T-helper 22 cell (primary cell): ENCODE measurements at places on chromosomes 6 and 20.

DNA sequence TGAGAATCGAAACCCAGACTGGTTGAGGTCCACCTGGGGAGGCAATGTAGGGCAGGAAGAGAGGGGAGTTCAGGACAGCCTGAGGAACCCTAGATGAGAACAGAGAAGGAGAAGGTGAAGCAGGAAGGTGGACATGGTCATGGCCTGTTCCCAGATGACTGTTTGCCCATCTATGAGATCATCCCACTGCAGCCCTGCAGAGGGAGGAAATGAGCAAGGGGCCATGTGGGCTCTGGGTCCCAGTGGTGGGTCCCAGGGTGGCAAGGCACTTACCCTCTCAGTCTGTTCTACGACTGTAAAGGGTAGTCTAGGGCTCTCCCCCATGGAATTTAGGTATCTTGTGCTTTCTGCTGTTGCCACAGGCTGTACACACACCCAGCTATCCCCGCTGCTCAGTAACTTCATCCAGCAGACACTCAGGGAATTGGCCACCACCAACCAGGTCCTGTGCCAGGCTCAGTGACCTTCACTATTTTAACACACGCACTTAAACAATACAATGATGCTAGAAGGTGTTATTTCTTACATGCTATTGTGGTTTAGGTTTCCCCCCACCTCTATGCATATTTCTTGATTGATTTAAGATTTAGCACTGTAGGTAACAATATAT is 89.8 kb downstream of the TOX2 start:
- DNase-seq, result no peak

DNA sequence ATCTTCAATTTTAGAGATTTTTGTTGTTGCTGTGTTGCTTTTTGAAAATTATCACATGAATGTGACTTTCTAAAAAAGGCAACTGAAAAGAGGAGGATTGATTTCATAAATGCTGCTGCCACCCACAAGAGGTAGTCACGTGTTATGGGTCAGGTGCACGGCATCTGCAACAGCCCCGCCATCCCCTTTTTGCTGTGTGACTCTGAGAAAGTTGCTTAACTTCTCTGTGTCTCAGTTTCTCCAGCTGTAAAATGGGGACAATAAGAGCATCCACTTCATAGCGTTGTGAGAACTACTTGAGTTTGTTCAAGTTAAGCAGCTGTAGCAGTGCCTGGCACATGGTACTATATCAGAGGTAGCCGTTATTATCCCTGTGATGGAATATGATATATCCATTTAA is 10.7 kb downstream of the CCN5 start:
- no peak for DNase-seq

DNA sequence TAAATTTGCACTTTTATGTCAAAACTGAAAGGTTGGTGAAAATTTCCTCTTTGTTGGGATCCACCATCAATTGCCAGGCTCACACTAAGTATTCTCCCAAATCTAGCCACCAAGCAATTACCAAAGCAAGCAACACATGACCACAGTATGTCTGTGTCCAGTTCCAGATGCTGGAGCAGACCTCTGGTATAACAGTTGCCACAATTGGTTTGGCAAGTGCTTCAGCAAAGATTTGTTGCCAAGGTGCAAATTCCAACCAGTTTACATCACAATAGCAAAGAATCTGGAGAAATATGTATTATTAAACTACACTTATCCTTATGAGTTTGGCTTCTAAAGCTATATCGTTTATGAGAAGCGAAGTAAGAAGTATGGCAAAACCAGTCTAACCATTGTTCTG is 6.4 kb downstream of the GTF2H5 start:
- DNase-seq, result no peak

DNA sequence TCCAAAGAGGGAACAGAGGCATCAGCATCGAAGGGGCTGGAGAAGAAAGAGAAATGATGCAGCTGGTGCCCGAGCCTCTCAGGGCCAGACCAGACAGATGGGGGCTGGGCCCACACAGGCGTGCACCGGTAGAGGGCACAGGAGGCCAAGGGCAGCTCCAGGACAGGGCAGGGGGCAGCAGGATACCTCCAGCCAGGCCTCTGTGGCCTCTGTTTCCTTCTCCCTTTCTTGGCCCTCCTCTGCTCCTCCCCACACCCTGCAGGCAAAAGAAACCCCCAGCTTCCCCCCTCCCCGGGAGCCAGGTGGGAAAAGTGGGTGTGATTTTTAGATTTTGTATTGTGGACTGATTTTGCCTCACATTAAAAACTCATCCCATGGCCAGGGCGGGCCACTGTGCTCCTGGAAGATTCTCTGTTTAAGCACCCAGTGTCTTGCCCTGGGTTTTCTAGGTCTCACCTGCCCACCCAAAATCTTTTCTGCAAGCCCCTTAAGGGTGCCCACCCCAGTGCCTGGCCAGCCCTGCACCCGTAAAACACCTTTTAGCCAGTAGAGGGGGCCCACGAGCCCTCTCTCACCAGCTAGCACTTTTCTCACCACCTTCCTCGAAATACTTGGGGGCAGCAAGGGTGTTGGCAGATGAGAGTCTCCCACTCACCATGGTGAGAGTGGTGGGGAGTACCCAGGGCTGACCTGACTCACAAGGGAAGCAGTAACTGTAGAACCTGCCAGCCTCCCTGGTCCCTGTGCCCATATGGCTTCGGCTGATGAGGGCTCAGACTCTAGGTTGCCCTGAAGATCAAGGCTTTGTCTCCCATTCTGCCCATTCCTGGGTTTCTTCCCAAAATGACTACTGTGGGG is 35.7 kb upstream of the ID1 start:
- peak; percentile 25 for DNase-seq

DNA sequence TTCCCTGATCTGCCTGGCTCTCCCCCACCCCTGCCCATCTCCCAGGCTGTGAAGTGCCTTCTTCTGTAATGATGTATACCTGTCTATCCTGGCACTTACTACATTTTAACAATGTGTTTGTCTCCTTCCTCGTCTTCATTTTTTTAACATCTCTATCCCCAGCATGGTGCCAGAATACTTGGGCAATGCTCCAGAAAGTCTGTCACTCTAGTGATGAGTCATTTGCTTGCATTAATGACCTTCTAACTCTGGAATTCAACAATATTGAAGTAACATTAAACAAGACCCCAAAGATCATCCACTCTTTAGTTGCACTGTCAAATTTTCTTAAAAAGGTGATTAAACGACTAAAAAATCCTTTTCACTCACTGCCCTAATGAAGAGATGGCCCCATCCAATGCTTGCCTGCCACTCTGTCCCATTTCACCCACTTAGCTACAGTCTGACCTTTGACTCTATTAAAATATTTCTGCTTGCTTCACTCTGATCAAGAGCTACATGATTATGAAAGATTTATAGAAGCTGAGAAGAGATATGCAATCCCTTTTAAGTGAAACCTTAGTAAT is 7.7 kb upstream of the KLHL31 start:
- DNase-seq, result no peak

DNA sequence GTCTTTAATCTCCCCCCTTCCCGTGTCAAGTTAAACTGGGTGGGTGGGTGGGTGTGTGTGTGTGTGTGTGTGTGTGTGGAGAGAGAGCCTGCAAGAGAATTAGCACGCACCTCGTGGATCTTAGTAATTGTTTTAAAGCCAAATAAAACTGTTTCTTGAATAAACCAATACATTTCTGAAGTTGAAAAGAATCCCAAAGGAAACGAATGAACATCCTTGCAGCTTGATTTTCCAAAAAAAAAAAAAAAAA is 381 bp upstream of the BICRAL start:
- no peak for DNase-seq

DNA sequence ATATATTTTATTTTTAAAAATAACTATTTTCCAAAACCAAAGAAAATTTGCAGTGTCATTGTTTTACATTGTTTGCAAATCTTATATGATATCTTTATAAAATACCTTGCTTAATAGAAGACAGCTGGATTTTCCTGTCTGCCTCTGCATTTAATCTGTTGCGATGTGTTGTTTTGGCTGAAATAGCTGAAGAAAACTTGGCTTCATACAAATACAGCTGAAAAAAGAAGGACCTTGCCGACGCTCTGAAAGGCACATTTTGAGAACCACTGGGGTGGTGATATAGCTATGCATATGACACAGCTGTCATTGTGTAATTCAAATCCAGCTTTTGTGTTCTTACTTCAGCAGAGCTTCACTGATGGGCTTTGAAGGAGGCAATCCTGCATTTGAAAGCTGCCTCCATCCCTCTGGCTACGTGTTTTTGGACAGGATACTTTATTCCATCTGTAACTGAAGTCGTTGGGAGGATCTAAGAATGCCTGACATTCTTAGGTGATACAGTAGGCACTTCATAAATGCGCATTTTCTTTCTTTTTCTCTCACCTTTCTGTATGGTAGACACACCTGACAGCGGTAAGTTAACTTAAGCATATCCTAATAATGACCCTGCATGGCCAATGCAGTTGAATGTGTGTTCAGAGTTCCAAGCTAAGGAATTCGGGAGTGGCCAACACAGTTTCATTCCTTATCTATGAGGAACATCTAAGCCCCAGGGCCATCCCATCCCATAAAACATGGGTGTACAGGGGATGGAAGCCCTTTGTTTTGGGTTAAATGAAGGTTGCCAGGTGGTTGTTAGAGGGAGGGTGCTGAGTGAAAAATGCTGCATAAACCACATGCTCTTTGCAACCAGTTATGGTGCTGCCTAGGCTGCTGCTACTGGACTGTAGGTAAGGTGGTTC is 213.0 kb downstream of the TFAP2A start:
- DNase-seq, result no peak

DNA sequence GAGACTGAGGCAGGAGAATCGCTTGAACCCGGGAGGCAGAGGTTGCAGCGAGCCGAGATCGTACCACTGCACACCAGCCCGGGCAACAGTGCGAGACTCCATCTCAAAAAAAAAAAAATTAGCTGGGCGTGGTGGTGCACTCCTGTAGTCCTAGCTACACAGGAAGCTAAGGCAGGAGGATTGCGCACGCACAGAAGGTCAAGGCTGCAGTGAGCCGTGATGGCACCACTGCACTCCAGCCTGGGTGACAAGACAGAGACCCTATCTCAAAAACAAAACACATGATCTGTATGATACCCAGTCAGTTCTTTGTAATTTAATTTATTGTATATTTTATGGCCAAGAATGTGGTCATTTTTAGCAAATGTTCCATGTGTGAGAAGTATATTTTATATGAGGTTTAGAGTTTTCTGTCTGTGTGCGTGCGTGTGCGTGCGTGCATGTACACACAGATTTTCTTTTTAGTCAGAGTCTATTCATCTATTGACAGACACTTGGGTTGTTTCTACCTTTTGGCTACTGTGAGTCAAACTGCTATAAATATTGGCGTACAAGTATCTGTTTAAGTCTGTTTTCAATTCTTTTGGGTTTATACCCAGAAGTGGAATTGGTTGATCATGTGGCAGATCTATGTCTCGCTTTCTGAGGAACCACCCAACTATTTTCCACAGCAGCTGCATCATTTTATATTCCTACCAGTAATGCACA is 22.2 kb upstream of the MYL9 start:
- no peak for DNase-seq

DNA sequence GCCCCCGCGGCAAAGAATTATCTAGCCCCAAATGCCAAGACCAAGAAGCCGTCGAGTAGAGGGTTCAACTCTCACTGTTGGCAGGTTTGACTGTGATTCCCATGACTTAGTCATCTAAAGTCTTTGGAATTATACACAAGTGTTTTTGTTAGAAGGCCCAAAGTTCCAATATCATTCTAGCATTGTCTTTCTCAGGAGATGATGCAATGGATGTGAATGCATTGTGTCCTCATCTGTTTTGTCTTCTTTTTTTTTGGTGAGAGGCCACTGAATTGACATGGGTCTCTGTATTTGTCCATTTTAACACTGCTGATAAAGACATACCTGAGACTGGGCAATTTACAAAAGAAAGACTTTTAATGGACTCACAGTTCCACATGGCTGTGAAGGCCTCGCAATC is 290.5 kb upstream of the ZFP64 start:
- no peak for DNase-seq

DNA sequence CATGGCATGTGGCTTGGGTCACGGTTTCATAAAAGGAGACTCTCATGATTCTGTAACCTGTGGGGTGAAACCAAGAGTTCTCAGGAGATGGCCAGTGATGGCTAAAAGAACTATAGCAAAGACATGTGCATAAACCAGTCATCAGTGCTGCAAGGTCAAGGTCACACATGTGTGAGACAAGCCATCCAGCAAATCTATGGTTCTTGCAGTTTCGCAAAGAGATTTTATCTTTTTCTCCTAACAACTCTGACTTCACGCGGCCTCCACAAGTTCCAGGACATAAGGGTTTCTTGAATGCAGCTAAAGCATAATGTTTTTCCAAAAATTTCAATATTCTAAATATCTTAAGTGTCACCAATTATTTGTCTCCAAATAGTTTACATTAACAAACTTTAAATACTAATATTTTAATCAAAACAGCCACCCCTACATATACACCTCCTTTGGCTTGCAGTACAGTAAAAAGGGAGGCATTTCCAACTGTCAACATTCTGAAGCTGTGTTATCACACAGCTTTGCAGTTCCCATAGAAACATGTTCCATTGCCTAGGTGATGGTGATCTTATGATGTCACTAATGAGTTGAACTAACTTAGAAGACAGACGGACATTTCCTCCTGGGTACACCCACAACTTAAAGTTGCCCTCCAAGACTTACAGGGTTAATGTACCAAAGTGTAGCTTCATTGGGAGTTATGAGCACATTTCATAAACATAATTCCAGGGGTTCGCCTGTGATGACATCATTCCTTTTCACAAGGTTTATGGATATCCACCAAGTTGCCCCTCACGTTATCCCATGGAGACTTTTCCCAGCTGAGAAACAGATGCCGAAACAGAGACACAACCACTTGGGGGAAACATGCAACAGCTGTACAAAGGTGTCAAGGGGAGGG is 250.9 kb upstream of the PDE10A start:
- DNase-seq, result no peak

- no peak for DNase-seq
Measured at GRCh38 chr20:34282041-34282440, 21.1 kb downstream of the AHCY start.

- DNase-seq, result no peak
Measured at GRCh38 chr6:41470029-41470330, 76.2 kb upstream of the FOXP4 start.

DNA sequence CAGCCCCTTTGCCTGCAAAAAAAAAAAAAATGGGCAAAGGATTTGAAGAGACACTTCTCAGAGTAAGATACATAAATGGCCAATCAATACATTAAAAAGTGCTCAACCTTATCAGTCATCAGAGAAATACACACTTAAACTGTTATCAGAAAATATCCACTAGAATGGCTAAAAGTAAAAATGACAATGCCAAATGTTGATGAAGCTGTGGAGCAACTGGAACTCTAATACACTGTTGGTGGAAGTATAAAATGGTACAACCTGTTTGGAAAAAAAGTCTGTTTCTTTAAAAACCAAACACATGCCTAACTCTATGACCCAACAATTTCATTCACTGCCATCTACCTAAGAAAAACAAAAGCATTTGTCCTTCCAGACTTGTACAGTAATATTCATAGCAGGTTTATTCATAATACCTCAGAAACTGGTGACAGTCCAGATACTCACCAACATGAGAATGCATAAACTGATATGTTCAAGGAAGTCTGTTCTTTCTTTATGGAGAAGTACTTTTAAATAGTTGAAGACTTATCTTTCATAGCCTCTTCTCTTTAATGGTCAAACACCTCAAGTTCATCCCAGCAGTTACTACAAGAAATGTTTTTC is 378.4 kb upstream of the RUNX2 start:
- DNase-seq, result no peak
